ENCODE measurements at places on chromosomes 12 and 14.

GRCh38 chr14:52068615-52069306 lies at the start of gene NID2:
TSS of gene NID2 (minus strand) at chr14:52069059. CDS start at chr14:52068994, 65 bp downstream.
- no peak for DNase-seq

- DNase-seq: no peak
These were observed 175.4 kb downstream of the SLC25A21 start for GRCh38 chr14:36996857-36997590.

- DNase-seq: no peak
These were observed 6.0 kb downstream of the HDAC7 start for GRCh38 chr12:47813511-47814196.

GRCh38 chr14:64210216-64210615 lies 84.0 kb downstream of the ESR2 start:
- no peak for DNase-seq

DNA sequence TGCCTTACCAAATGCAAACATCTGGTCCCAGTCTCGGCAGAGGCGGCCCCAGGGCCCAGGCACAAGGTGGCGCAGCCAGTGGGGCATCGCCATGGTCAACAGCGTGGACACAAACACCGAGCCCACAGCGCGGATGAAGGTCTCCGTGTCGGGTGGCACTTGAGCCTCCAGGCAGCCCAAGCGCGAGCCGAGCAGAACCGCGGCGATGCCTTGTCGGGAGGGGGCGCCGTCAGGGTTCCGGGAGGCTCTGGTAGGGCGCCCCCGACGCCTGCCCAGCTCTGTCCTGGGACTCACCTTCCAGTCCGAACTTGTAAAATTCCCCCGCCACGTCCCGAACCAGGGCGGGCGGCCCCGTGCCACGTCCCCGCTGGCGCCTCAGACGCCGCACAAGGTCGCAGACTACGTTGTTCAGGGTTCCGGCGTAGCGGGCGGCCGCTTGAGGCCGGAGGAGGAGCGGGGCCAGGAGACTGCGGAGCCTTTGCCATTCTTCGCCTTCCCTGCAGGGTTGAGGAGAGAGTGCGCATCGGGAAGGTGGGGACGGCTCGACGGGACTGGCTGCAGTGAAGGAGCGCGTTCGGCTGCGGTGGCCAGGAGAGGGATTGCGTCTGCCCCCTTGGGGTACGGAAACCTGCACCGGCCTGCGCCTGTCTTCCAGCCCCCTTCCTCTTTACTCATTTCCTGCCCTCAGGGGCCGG lies 1.7 kb downstream of the CYP27B1 start:
- DNase-seq: peak; percentile 87

DNA sequence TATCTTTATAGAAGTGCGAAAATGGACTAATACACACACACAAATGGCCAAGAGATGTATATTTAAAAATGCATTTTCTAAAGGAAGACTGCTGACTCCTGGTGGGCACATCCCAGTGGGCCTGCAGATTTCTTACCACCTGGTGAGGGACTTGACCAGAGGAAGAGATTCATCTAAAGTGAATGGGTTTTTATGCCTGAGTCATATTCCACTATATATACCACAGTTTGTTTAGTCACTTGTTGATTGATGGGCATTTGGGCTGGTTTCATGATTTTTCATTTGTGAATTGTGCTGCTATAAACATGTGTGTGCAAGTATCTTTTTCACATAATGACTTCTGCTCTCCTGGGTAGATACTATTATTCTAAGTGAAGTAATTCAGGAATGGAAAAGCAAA lies 277.3 kb downstream of the SLC16A7 start:
- DNase-seq: no peak

DNA sequence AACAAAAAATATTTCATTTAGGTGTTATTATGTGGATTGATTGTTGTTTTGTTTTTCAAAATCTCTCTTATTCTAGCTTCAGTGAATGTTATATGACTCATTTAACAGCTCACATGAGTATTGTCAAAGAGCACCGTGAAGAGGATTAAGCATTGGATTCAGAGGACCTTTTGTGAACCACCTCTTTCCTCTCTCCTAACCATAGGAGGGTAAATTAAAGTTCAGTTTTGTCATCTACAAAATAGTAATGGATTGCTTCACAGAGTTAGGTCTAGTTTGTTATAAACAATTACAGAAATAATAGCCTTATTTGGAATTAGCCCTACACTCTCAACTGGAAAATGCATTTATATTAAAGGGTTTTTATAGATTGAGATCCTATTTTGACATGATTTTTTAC lies 962 bp upstream of the KERA start:
- no peak for DNase-seq

DNA sequence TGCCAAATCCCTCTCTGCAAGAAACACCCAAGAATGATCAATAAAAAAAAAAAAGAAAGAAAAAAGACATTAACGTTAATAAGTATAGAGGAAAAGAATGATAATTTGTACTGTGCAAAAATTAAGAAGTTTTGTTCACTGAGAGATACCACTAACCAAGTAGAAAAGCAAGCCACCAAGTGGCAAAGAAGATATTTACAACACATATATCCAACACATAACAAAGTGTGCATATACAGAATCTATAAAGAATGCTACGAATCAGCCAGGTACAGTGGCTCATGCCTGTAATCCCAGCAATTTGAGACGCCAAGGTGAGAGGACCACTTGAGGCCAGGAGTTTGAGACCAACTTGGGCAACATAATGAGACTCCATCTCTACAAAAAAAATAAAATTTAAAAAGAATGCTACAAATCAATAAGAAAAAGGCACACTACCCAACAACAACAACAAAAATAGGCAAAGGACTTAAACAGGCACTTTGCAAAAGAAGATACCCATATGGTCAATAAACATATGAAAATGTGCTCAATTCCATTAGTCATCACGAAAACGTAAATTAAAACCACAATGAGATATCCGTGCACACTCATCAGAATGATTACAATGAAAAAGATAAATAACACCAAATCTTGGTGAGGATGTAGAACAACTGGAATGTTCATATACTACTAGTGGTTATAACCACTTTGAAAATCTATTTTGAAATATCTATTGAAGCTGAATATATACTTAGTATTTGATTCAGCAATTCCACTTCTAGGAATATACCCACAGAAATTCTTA lies 19.8 kb downstream of the GALNT4 start:
- DNase-seq: no peak

- DNase-seq: no peak
These were observed 220.5 kb downstream of the CACNA1C start for GRCh38 chr12:2273288-2273687.

DNA sequence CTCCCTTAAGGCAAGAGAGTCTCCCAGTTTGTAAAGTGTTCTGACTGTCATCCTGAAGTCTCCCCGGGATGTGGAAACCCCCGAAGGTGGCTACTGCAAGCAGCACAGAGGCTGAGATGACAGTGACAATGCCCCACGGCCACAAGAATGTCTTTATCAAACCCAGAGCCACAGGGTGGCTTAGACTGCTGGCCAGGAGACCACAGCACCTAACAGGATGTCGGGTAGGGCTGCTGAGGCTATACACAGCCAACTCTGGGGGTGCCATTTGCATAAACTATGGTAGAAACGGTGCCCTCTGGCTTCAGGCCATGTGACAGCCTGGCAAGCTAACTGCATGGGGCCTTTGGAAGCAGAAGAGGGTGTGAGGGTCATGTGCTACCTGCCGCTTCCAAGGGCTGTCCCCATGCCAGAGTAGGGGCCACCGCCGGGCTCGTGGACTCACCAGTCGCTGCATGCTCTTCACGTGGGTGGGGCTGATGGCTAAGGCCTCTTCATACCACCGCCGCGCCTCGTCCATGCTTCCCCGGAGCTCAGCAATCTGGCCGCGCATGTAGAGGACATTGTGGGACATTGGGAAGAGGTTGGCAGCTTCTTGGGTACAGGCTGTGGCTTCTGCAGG lies 180.9 kb downstream of the CALM1 start:
- no peak for DNase-seq

GRCh38 chr12:70268972-70269371 lies 25.7 kb downstream of the CNOT2 start:
- no peak for DNase-seq

- no peak for DNase-seq
These were observed 39.2 kb upstream of the ANKRD9 start for GRCh38 chr14:102548616-102549240.

- peak; percentile 83 for DNase-seq
These were observed 5.5 kb upstream of the HDAC7 start for GRCh38 chr12:47825173-47825639.

GRCh38 chr12:16148938-16149337 lies 128.5 kb downstream of the SLC15A5 start:
- no peak for DNase-seq

GRCh38 chr12:53530920-53531319 lies 23.6 kb upstream of the NPFF start:
- DNase-seq: no peak

GRCh38 chr12:125065021-125065918 lies at the start of gene AACS:
TSS of gene AACS (plus strand) at chr12:125065435. CDS start at chr12:125065585, 150 bp downstream.
- no peak for DNase-seq

DNA sequence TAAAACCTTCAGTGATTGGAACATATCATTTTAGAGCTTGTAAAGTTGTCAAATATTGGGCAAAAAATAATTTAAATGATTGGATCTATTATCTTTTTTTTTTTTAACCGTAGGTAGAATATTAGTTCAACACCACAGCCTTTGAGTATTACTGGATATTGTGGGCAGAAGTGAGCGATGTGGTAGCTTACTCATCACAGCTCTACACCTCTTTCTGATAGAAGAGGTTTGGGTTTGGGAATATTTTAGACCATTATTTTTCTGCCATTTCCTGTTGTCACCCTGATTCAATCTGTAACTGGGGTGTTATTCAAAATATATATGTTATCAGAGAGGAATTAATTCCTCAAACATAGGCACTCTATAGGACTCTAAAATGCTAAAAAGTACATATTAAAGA lies 34.8 kb upstream of the SLC38A2 start:
- DNase-seq: no peak

GRCh38 chr14:91911474-91912032 lies 35.9 kb downstream of the FBLN5 start:
- no peak for DNase-seq

- no peak for DNase-seq
These were observed 124.2 kb downstream of the NPAS3 start for GRCh38 chr14:33062881-33063280.

DNA sequence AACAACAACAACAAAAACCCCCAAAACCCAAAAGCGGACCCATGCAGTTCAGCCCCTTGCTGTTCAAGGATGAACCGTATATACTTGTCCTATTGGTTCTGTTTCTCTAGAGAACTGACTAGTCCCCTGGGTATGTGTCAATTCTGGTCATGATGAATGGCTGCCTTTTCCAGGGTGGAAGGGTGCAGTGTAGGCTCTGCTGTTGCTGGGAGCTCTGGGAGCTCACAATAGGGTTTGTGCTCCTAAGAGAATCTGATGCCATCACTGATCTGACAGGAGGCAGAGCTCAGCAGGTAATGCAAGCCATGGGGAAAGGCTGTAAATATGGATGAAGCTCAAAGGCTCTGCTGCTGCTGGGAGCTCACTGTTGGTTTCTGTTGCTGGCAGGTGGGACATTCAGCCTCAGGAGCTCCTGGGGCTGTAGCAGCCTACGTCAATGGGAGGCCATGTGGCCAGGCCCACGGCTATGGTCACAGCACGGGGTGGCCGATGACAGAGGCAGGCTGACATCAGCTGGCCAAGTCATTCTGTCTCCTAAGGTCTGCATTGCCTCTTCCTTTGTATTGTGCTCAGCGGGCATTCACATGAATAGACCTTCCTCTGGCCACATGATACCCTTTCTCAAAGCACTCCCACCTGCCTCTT lies 37.9 kb downstream of the DLK1 start:
- no peak for DNase-seq

GRCh38 chr12:14956024-14956891 lies 5.1 kb downstream of the ARHGDIB start:
- no peak for DNase-seq

GRCh38 chr14:90905531-90905930 lies 89.3 kb upstream of the TTC7B start:
- no peak for DNase-seq

DNA sequence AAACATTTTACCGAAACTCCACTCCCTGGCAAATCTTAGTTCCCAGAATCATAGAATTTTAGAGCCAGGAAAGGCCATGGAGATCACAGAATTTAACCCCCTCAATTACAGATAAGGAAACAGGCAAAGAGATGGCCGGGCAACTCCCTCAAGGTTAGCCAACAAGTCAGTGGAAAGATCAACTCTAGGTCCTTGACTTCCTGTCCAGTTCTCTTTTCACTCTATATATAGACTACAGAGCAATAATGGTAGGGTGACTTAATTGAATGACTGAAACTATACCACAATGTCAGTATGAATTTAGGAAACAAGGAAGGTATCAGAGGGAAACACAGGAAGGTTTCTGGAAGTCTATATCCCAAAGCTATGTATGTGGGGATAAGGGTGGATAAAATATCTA lies 11.6 kb downstream of the OXA1L start:
- DNase-seq: no peak

GRCh38 chr12:12201274-12201758 lies 65.5 kb downstream of the LRP6 start:
- DNase-seq: no peak

- DNase-seq: no peak
These were observed 32.1 kb downstream of the SNRNP35 start for GRCh38 chr12:123490089-123490488.

Measured in RWPE2 (cell line).